SW480 (cell line): ENCODE measurements at places on chromosomes 12 and 14.

- no peak for DNase-seq
Measured at GRCh38 chr14:32414808-32415255, 85.7 kb downstream of the AKAP6 start.

GRCh38 chr12:77046468-77046867, 18.9 kb downstream of the E2F7 start:
- DNase-seq, result no peak

DNA sequence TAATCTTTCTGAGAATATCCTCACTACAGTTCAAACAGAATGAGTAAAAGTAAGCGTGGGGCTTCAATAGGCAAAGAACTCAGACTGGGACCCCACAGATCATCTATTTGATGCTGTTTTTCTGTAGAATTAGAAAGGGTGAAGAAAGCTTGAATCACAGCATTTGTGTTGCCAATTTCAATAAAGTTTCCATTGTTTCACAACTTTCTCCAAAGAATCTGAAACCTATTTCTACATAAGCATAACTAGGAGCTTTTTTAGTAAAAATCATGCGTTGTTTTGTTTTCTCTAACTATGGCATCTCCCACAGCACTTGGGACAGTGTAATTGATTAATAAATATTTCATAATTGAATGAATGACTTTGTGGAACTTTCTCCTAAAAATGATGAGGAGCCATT, 16.7 kb upstream of the NEDD1 start:
- DNase-seq, result no peak

DNA sequence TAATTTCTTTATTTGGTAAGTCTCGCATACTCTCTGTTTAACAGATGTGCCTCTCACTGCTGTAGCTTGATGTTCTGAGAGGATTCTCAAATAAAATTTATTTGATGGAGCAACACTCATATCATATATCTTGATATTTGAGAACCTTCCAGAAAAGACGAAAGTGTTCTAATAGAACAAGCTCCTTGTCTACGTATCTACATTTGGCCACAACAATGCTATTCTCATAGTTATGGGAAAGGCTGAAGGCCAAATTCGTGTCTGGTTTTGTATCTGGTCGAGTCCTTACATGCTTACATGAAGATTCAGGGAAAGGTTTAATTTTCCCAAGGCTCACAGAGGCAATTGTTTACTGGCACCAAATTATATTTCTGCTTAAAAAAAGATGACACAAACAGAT, 186.7 kb upstream of the SLC38A2 start:
- no peak for DNase-seq

DNA sequence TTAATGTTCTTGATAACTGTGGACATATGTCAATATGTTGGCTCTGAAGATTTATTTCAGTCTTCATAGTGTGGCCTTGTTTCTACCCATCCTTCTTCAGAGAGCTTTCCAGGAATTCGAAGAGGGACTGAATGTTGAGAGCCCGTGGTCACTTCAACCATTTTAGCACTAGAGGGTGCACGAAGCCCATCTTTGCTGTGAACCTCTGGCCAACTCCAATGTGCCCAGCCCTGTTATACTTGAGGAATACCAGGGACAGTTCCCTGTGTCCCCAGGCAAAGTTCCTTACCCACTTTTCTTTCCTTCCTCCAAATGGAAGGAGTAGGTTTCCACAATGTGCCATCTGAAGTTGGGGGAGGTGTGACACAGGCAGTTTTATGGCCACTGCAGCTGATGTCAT, 603.5 kb downstream of the RPL10L start:
- peak; percentile 14 for DNase-seq

DNA sequence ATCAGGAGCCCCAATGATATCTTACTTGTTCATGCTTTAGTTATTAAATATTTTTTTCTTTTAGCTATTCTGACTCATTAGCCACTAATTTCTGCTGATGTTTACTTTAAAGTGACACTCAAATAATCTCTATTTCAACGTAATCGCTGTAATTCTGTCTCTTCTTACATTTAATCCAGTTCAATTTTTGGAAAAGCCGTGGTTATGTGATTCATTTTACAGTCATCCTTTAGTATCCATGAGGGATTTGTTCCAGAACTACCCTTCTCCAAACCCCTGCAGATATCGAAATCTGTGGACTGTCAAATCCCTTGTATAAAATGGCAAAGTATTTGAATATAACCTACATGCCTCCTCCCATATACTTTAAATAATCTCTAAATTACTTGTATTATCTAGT, 1103.4 kb downstream of the LRFN5 start:
- no peak for DNase-seq

GRCh38 chr12:122226366-122227125, 694 bp upstream of the DIABLO start:
- no peak for DNase-seq

GRCh38 chr14:94036313-94037167, 10.4 kb downstream of the OTUB2 start:
- peak; percentile 75 for DNase-seq

- DNase-seq, result no peak
Measured at GRCh38 chr14:99554757-99555531, 49.1 kb downstream of the CCDC85C start.

DNA sequence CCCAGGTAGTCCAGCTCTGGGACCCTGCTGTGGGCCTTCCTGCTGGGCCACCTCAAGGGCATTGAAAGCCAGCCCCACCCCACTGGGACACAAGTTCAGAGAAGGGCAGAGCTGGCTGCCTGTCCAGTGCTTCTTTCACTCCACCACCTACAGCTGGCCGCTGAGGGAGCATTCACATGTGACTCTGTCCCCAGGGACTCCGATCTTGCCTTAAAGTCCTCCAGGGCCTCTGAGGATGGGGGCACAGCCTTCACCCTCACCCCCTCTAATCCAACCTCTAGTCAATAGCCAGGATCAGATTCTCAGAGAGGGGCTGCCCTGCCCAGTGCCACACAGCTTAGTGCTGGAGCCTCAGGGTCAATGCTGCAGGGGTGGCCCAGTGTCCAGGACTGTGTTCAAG, 5.0 kb upstream of the CYP46A1 start:
- DNase-seq, result no peak
